ENCODE measurements at places on chromosomes 5 and 9.

- no peak for DNase-seq
These were observed 59.5 kb upstream of the UBAC1 start for GRCh38 chr9:136020671-136021070.

- no peak for DNase-seq
These were observed 455 bp downstream of the OLFM1 start for GRCh38 chr9:135087899-135088347.

- DNase-seq = no peak
These were observed 92.0 kb downstream of the THBS4 start for GRCh38 chr5:80127116-80127552.

GRCh38 chr5:99191206-99191745, 262.5 kb upstream of the CHD1 start:
- DNase-seq = no peak

DNA sequence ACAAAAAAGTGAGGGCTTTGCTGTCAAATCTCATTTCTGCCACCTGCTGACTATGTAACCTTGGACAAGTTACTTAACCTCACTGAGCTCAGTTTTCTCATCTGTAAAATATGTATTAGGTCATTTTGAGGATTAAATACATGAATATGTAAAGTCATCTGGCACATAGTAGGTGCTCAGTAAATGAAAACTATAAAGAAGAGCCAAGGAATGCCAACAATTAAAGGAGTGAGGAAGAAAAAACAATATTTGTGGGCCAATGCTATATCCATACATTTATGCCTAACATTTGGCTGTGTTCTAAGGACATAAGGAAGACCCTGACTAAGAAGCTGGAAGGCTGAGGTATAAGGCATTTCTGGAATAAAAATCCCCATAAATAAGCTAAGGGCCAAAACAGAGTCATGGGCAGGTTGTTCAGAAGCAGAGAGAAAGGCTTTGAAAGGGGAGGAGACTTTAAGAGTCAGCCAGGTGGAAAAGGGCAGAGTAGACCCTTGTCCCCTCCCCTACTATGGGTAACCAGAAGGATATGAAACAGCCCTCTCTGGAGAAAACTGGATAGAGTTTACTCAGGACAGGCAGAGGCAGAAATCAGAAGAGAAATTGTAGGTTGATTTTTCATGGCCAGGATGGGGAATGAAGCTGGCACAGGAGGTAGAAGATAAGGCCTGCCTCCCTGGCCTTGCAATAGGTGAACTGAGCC, 47.6 kb upstream of the SIL1 start:
- DNase-seq = no peak

DNA sequence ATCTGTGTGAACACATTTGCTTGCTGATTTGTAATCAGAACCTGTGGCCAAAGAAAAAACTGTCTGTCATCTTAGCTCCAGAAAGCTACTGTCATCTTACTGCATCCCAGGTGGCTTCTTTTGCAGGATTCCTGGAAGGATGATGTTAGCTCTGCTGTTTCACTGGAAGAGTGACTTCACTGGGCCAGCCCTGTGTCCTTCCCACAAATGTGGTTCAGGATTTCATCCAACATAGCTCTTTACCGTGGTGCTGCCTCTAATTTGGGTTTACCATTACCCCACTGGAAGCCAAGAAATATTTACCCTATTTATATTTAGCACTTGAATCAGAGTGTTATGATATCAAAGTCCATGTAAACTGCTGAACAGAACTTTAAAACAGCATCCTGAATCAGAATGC, 501.0 kb downstream of the GADD45G start:
- DNase-seq = no peak

DNA sequence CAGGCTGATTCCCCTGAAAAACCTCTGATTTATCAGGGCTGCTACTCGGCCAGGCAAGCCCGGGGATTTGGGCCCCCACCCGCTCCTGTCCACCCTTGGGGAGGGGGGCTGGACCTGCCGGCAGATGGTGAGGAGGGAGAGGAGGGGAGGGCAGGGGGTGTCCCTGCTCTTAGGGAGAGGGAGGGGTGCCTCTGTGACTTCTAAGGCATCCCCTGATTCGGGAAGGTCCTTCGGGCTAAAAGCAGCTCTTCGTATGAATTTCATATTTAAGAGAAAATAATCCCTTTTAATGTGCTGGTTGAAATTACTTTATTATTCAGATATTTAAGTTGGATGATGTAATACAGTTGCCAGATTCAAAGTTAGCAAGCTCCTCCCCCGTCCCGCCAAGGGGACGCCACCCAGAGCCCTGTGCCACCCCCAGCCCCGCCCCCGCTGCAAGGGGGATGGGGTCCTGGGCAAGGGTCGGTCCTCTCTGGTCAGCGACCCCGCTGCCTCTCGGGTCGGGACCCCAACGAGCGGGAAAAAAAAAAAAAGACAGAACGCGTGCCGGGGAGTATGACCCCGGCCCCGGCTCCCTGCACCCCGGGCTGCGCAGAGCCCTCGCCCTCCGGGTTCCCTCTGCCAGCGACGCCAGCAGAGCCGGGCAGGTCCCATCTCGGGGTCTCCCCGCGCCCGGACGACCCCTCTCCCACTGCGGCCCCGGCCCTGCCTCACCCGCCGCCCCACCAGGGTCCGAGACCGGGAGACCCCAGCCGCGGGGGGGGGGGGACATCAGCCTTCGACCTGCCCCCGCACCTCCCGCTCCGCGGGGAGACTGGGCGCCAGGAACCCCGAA, 12.4 kb downstream of the LHX3 start:
- no peak for DNase-seq

- DNase-seq = no peak
These were observed 336.8 kb upstream of the SLC30A5 start for GRCh38 chr5:68757006-68757405.

DNA sequence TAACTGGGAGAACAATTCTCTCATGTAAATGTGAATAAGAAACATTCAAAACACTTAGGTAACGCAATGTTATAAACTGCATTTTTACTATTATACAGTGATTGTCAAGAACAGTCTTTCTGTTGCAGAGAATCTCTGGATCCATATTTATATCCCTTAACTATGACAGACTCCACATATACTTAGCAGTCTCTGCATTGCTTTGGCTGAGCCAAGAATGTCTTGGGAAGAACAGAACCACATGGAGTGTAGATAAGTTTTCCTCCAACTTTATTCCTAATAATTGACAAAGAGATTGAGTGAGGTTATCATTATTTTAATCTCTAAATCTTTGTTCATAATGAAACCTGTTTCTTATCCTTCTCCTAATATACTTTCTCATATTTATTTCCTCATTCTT, 15.6 kb upstream of the RLN1 start:
- DNase-seq = no peak

- DNase-seq = no peak
These were observed 36.2 kb upstream of the TTC1 start for GRCh38 chr5:159972538-159973362.

DNA sequence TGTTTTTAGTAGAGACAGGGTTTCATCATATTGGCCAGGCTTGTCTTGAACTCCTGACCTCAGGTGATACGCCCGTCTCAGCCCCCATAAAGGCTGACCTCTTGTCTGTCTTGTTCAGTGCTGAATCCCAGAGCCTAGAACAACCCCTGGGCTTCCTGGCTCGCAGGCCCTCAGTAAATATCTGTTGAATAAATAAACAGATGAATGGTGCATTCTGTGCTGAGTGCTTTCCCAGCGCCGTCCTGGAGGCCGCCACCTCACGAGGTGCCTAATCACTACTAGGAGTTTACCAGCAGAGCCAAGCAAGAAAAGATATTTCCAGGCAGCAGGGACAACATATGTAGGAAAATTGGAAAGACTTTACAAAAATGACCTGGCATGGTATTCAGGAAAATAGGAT, 88.5 kb downstream of the SNX24 start:
- DNase-seq = no peak

DNA sequence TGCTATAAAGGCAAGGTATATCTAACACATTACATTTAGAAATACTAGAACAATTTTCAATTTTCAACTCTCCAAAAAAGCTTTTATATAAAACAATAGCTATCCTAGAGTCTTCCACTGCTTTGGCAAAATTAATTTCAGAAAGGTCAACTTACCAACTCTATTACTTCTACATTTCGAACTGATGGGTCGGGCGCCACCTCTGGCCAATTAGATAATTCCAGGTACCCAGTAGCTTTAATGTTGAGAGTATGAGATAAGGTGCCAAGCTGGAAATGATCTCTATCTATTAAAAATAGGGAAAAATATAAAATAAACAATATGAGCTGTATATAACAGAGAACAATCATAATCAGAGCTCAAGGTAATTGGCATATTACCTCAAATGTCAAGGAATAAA, 166.6 kb downstream of the AP3B1 start:
- no peak for DNase-seq

DNA sequence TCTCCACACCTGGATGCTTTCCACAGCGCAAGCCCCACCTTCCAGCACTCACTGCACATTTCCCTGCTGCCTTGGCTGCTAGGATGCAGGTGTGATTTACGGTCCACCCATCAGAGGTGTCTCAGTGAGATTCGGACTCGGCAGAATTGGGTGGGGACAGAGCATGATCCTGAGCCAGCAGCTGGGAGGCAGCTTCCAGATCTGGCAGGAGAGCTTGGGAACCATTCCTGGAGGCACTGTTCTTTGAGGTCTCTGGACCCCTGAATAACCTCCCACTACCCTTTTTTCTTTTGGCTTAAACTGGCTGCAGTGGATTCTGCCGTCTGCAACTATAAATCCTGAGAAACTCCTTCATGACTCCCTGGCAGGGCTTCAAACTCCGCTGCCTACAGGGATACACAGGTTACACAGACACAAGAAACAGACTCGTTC, 99.6 kb upstream of the PHYKPL start:
- no peak for DNase-seq

DNA sequence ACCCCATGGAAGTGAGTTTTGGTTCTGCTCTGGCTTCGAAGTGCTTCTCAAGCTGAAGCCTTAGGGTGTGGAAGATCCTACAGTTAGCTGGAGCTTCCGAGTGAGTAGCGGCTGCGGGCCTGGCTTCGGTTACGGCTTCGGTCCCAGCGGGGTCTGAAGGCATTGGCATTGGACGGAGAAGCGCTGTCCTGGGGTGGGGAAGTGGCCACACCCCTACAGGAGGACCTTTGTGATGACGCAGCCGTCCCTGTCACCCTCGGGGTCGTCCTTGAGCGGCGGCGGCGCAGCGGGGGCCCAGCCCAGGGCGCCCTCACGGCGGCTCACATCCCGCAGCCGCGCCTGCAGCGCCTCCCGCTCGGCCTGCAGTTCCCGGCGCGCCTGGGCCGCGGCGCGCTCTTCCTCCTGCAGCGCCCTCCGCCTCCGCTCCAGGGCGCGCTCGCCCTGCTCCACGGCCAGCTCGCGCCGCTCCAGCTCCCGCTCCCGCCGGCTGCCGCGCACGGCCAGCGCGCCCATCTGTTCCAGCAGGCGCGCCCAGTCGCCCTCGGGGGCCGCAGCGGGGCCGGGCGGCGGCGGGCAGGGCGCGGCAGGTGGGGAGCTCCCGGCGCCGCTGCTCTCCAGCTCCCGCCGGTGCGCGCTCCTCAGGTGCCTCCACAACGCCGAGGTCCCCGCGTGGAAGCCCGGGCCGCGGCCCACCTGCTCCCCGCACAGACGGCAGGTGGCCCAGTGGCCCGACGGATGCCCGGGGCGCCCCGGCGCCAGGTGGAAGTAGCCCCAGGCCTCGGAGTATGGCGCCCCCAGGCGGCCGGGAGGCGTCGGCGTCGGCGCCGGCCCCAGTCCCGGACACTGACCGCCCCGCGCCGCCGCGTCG, 9.9 kb downstream of the ZBED3 start:
- peak; percentile 32 for DNase-seq

- no peak for DNase-seq
These were observed 166.4 kb upstream of the RASA1 start for GRCh38 chr5:87101321-87101720.

GRCh38 chr9:97425336-97425972, 13.6 kb downstream of the TDRD7 start:
- DNase-seq = no peak

DNA sequence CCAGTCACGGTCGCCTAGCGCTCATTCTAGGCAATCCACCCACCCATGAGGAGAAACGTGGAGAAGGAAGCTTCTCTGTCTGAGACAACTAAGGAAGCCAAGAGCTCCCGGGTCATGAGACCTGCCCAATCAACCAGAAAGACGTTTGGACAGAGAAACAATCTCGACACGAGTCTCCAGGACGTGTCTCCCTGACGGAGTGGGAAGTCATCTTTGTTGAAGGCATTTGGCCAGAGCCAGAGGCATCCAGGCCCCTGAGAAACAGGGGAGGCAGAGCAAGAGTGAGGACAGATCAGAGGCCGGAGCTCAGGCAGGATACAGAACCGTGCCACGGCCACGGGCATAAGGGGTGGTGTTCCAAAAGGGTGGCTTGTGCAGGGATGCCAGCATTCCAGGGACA, 479.0 kb downstream of the SPATA31A7 start:
- no peak for DNase-seq

DNA sequence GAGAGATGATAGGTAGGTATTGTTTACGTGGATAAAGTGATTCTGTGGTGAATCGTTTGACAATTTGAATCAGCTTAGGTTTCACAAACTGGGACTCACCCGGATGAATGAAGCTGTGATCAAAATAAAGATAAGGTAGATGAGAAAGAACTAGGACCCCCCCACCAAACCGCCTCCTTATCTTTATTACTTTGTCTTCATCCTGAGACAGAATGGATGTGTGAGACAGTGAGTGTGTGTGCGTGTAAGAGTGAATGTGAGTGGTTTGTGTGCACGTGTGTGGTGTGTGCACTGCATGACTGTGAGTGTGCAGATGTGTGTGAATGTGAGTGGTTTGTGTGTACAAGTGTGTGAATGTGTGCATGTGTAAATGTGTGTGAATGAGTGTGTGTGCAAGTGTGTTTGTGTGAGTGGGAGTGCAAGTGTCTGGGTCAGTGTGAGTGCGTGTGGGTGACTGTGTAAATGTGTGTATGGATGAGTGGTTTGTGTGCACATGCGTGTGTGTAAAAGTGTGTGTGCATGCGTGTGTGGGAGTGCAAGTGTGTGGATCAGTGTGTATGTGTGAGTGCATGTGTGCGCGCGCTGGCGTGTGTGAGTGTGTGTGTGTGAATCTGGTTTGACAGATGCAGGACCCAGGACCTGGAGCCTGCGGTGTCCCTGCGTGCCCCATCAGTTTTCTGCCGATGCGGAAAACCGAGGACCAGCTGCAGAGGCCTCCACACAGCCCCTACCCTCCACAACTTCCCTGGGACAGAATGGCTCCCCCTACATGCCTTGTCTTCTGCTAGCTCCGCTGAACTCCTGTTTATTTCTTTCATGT, 11.4 kb upstream of the ENG start:
- DNase-seq = no peak

- DNase-seq = no peak
These were observed 9.9 kb downstream of the GABBR2 start for GRCh38 chr9:98698856-98699255.

DNA sequence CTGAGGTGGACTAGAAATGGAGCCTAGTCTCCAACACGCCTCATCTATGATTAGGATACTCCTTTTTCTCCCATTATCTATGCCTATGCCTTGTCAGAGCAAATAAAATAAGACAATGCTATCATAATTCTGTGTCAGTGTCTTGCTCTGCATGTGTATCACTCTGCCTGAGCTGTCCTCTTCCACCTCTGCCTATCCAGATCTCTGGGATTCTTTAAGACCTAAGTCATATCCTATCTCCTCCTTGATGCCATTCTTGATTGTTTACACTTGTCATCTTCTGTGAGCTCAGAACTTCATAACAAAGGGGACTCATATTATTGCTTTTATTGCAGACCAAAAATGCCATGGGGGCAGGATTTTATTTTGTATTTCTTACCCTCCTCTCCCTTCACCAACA, 351.2 kb upstream of the C9orf72 start:
- no peak for DNase-seq
